ENCODE measurements at places on chromosomes 13 and 19. TPM values are rescaled to one million over a fixed set of nuclear protein-coding genes. Genes with fewer than 3 reads are reported as not detected.

The CYP4F8 gene
- total RNA-seq = not detected

The LILRA5 gene
- not detected for total RNA-seq

The GJB2 gene
- total RNA-seq = not detected

DNA sequence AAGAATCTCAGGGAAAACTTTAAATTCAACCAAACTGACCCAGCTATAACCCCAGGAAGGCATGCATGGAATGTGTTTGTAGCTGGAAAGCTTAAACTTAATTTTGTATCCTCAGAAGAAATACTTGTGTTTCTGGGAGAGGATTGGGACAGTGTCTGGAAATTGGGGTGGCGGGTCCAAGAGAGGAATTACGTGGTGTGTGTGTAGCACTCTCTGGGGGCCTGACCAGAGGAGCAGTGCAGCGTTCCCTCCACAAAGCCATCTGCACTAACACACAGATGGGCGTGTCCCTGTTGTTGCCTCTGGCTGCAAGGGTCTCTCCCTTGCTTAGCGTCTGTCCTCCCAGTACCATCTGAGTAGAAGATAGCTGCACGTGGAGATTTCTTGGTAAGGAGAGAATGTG, 6.4 kb downstream of the GARRE1 start:
- no peaks in the 10 kb centered on the region for H3K4me1 ChIP-seq
- no peak overlapping the region for H3K27ac ChIP-seq
- no peaks in the 10 kb centered on the region for H3K27me3 ChIP-seq
- no peak overlapping the region for H3K4me3 ChIP-seq

DNA sequence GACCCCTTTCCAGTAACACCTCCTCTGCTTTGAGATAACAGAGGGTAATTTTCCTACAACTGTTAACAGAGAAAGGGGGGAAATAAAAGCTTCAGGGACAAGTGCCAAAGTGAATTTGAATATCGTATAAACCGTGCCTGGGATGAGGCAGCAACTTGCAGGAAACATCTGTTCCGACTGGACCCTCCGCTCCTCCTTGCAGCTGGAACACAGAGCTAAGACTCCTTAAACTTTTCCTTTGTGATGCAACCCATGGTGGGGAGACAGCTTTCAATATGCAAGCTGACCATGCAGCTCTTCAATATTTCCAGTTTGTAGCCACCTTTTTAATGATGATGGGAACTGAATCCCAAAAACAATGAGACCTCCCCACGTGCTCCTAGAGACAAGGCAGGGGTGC, 432.6 kb downstream of the ZNF536 start:
- H3K27me3 ChIP-seq = no peaks in the 10 kb centered on the region
- no peak overlapping the region for H3K27ac ChIP-seq
- no peaks in the 10 kb centered on the region for H3K36me3 ChIP-seq
- no peak for DNase-seq
- peak overlapping the region; percentile 30 for H3K4me3 ChIP-seq

- H3K27me3 ChIP-seq = no peaks in the 10 kb centered on the region
- H3K27ac ChIP-seq = no peak overlapping the region
- no peak overlapping the region for H3K4me3 ChIP-seq
- no peaks in the 10 kb centered on the region for H3K4me1 ChIP-seq
Measured at GRCh38 chr13:105678072-105678471, 857.4 kb downstream of the EFNB2 start.

GRCh38 chr19:56942756-56943155, 102.2 kb upstream of the PEG3 start:
- no peak overlapping the region for H3K27ac ChIP-seq
- H3K4me3 ChIP-seq = peak overlapping the region; percentile 30
- no peaks in the 10 kb centered on the region for H3K36me3 ChIP-seq
- peak; percentile 78 for DNase-seq
- H3K4me1 ChIP-seq = peaks cover 3% of the 10 kb centered on the region

DNA sequence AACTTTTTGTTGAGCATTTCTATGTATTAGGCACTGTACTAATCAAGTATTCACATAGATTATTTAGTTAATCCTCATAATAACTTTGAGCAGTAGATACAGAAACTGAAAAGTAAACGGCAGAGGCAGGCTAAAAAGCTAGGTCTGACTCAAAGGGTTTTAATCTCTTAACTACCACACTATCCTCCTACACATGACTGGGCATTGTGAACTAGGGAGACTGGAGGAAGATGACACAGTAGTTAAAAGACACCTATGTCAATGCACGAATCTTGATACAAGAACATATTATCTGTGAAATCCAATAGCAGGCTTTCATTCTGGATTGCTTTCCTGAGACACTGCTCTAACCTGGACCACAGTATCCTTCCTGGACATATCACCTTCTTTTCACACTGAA, 36.3 kb downstream of the MICU2 start:
- DNase-seq = no peak
- H3K27me3 ChIP-seq = no peaks in the 10 kb centered on the region
- H3K27ac ChIP-seq = no peak overlapping the region
- H3K4me1 ChIP-seq = no peaks in the 10 kb centered on the region
- H3K4me3 ChIP-seq = no peak overlapping the region

- H3K4me1 ChIP-seq = no peaks in the 10 kb centered on the region
- peaks cover 37% of the 10 kb centered on the region for H3K36me3 ChIP-seq
- peak overlapping the region; percentile 67 for H3K4me3 ChIP-seq
- DNase-seq = peak; percentile 94
Measured at GRCh38 chr19:49664171-49665035, 1.3 kb downstream of the IRF3 start.

Data from sigmoid colon (tissue), 7 donors.